Renal pelvis (tissue), 12 donors: ENCODE measurements at places on chromosomes 11 and 22.
A peak's percentile ranks its signal among the peaks of the same experiment; 100 is the strongest.

- DNase-seq = no peak
Measured at GRCh38 chr11:27380771-27381170, 17.8 kb upstream of the CCDC34 start.

GRCh38 chr11:46498968-46499367, 94.9 kb downstream of the AMBRA1 start:
- DNase-seq = no peak

DNA sequence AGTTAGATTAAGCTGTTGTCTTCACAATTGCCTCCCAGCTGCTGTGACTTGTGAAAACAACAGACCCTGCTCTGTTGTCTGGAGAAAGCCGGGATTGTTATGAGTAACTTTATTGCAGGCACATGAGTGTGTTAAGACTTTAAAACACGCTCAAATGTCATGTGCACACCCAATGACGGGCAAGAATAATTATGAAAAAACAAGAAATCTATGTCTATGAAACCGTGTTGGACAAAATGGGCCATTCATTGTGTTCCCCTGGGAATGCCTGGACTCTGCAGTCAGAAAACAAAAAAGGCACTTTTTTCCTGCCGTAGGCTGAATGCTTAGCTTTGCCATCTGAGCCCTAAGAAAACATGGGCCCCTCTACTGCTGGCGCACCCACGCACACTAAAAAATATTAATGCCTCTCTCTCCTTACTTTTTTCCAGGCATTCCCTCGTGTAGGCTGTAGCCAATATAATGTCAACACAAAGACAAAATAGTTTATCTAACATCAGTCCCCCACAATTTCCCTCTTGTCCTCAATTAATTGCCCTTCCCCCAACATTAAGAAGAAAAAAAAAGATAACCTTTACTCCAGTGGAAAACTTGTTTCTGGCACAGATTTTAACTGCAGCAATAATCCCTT, 207.9 kb downstream of the SOX6 start:
- DNase-seq = peak; percentile 75

- DNase-seq = peak; percentile 44
Measured at GRCh38 chr11:78795621-78796261, 221.1 kb upstream of the NARS2 start.

DNA sequence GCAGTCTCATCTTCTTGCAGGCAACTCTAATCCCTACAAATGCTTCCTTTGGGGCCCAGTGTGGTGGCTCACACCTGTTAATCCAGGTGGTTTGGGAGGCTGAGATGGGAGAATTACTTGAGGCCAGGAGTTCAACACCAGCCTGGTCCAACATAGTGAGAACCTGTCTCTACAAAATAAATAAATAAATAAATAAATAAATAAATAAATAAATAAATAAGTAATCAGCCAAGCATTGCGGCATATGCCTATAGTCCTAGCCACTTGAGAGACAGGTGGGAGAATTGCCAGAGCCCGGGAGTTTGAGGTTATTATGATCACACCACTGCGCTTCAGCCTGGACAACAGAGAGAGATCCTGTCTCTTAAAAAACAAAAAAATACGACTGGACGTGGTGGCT, 34.1 kb upstream of the RRAS2 start:
- no peak for DNase-seq

- no peak for DNase-seq
Measured at GRCh38 chr11:12882670-12883069, 126.4 kb upstream of the RASSF10 start.

DNA sequence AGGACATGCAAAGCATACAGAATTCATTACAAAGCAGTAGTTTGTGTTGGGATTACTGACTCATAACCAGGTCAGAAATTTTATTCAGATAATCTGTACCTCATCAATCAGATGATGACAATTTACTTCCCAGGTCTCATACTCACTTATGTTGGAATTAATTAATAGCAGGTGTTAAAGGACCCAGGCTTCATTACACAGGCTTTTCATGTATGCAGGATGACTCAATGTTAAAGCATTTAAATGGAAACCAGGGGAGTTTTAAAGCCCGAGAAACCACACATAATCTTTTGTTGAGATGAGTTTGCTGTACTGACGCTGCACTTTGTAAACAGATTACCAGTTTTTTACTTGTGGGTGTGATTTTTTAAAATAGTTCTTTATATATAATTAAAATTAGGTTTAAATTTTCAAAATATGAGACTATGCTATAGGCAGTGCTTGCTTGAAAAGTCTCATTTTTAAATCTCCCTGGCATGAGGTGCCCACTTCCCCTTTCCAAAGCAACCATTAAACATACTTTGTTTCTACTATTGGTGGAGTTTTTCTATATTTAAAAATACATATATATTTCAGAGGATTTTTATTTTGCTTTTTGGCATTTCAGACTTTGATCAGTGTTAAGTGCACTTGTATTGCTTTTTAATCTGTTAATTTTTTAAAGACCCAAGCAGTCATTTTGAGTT, 41.0 kb downstream of the CEP57 start:
- no peak for DNase-seq

DNA sequence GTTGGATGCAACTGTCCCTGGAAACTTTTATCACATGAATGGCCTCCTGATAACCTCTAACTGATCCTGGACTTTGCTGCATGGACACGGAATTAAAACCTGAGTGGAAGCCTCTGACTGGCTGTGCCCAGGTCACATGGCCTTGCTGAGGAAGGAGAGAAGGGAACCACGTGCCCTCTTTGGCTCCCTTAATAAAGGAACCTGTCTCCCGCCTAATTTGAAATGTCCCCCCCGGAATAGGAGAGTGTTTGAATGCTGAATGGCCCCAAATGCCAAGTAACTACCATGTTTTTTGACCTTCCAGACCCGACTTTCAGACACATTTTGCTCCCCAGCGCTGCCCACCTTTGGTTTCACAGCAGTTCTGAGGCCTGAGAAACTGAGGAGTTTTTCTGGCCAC, 76.9 kb downstream of the ADAMTS15 start:
- no peak for DNase-seq

- no peak for DNase-seq
Measured at GRCh38 chr11:77200351-77201268, 72.6 kb downstream of the MYO7A start.

GRCh38 chr22:44625421-44625760, 76.6 kb upstream of the PRR5 start:
- no peak for DNase-seq

- DNase-seq = no peak
Measured at GRCh38 chr22:45969414-45969799, 7.6 kb downstream of the WNT7B start.

DNA sequence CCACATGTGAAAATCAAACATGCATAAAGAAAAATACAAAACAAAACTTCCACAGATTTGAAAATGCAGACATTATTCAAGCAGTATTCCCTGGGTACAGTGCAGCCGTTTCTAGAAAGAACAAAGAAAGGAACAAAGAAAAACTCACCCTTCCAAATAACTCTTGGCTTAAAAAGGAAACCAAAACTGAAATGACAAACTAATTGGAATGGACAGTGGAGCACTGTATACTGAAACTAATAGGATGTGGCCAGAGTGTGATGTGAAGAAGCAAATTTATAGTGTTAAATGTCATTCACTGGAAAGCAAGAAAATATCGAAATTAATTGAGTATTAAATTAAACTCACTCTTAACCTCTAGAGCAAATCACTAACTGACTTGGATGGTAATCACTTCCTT, 55.4 kb downstream of the QSER1 start:
- DNase-seq = no peak

GRCh38 chr11:85709941-85710702, 24.1 kb upstream of the CCDC89 start:
- no peak for DNase-seq

GRCh38 chr11:73510877-73511276, 87.0 kb downstream of the FAM168A start:
- no peak for DNase-seq

DNA sequence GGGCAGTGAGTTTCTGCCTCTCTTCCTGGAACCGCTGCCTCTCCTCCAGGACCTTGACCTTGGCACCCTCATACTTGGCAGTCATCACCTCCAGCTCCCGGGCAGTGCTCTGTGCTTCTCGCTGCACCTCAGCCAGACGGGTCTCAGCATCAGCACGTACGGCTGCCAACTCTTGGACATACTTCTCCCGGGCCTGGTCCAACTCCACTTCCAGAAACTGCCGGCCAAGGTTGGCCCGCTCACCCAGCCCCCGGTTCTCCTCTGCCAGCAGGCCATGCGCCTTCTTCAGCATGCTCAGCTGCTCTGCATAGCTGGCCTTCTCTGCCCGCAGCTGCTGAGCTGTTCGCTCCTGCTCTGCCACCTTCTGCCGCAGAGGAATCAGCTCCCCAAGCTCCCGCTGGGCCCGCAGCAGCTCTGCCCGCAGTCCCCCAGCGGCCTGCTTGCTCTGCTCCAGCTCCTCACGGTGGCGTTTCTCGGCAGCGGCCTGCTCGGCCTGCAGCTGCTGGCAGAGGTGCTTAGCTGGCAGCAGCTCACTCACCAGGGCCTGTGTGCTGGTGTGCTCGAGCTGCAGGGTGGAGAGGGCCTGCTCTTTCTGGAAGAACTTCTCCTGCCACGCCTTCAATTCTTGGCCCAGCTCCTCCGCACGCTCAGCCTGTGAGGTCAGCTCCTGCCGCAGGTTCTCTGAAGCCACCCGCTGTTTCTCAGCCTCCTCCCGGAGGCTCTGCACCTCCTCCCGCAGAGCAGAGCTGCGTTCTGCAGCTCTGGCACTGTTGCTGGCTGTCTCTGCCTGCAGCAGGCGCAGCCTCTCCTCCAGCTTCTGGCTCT, 14.4 kb downstream of the IL18BP start:
- DNase-seq = no peak
